ENCODE measurements at places on chromosomes 2 and 18.

DNA sequence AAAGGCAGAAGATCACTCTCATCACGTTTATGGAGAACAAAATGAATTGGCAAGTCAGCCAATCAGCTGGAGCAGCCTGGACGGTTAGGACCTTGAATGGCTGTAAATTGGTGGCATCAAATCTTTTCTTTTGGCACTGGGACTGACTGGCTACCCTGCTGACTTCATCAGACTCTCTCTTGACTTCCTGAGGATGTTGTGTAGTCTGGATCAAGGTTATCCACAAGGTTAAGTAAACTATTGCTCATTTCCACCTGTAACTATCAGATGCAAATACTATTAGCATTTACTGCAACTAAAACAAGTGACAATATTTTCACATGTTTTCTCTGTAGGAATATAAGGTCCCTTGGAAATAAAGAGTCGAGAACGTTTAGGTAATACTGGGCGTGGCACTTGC lies 134.3 kb upstream of the RASGRP3 start:
- DNase-seq: no peak

- DNase-seq: no peak
These were observed 56.4 kb downstream of the PLB1 start for GRCh38 chr2:28552045-28552823.

- no peak for DNase-seq
These were observed 134.5 kb downstream of the BIRC6 start for GRCh38 chr2:32491346-32491745.

- no peak for DNase-seq
These were observed 10.8 kb downstream of the DAPL1 start for GRCh38 chr2:158805936-158806335.

GRCh38 chr2:119408221-119408619 lies 23.4 kb upstream of the TMEM37 start:
- no peak for DNase-seq

GRCh38 chr2:111094691-111095090 lies 26.0 kb upstream of the BCL2L11 start:
- DNase-seq: no peak

GRCh38 chr2:188291617-188292347 lies at the start of gene GULP1:
Gene GULP1, plus strand, starts transcription at chr2:188291874. Its CDS starts 185,829 bp downstream, at chr2:188477703.
- DNase-seq: no peak

- no peak for DNase-seq
These were observed 27.3 kb upstream of the DSC2 start for GRCh38 chr18:31129398-31130115.

GRCh38 chr2:415986-416610 lies 128.2 kb upstream of the ALKAL2 start:
- DNase-seq: peak; percentile 37

GRCh38 chr18:37412829-37413228 lies 152.8 kb downstream of the CELF4 start:
- no peak for DNase-seq

DNA sequence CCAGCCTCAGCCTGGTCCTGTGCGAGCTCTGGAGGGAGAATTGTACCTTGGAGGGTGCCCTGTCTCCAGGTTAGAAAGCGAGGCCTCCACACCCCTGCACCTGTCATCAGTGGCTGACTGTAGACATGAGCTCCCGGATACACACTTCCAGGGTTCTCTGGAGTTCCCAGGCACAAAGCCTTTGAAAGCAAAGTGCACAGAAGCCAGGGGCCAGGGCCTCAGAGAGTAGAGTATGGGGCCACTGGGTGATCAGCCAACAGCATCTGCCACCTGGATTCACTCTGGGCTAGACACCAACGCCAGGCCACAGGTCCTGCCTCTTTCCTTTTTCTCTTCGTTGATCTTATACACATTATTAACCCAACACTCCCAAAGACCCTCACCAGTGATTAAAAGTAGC lies 239.4 kb upstream of the HDAC4 start:
- DNase-seq: no peak

- DNase-seq: peak; percentile 71
These were observed 112.8 kb downstream of the SPTBN1 start for GRCh38 chr2:54568876-54569321.

DNA sequence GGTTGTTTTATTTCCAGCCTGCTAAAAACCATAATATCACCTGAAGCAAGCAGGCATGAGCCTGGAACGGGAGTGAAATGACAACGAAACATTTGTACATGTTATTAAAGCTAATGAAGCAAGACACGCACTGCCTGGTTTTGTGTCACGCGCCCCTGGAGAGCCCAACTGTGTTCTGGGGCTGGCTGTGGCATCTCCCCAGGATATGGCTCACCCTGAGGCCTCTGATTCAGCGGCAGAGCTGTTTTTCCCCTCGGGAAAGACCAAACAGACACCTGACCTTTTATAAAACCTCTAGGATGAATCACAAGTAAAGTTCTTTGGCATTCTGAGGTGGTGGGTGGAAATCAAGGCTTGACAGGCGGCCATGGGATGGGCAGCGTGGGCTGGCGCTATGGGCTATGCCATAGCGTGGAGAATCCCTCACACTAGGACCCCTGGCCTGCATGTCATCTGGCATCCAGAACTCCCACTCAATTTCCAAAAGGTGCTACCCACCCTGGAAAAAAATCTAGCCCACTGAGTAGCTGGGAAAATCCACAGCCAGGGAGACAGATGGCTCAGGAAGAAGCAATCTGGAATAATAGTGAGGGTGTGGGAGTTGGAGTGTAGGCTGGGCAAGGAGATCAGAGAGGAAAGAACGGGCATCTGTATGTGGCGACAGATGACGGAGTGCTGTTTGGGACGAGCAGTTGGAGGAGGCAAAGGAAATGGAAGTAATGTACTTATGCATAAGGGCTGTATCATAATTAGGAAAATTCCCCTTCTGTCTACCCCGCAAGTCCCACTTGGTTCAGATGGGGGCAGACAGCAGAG lies 262.0 kb downstream of the AFF3 start:
- DNase-seq: no peak

- DNase-seq: no peak
These were observed 249.8 kb upstream of the FSHR start for GRCh38 chr2:49404108-49404507.

DNA sequence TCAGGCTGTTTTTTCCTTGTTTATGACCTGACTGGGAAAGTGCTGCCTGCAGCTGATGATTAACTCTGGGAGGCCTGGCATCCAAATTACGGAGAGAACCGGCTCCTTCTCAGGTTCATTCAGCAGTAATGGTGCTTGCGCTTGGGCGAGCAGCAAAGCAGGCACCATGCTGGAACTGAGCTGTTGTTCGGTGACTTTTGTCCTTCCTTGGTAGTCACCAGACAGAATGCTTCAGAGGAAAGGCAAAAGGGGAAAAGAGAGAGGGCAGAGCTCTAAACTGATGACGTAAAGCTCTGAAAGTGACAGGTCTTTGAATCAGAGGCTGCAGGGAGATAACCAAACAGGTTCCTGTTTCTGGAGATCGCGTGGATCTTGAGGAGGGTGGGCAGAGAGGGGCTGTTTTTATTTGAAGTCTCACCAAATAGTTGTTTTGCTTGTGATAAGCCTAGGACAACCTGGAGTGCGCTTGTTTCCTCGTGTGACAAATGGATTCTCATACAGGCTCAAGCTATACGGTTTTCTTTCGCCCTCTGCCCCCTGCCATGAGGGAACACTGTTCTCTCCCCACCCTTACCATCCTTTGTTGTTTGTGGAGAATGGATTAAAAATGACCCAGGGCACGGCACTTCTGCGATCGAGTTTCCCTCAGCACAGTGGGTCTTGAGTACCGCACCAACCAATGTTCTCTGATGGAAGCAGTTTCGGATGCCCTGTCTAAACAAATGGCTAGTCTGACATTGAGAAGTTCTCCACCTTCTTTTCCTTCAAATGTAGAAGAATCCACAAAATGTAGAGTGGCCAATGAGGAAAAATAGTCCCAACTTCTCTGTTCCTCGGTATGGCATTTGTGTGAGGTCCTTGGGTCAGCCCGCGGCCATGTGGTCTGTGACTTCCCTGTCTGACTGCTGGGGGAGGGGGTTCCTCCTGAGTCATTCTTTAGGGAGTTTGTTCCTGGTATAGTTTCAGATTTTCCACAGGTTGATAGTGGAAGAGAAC lies 1.3 kb downstream of the RASGRP3 start:
- DNase-seq: peak; percentile 71

DNA sequence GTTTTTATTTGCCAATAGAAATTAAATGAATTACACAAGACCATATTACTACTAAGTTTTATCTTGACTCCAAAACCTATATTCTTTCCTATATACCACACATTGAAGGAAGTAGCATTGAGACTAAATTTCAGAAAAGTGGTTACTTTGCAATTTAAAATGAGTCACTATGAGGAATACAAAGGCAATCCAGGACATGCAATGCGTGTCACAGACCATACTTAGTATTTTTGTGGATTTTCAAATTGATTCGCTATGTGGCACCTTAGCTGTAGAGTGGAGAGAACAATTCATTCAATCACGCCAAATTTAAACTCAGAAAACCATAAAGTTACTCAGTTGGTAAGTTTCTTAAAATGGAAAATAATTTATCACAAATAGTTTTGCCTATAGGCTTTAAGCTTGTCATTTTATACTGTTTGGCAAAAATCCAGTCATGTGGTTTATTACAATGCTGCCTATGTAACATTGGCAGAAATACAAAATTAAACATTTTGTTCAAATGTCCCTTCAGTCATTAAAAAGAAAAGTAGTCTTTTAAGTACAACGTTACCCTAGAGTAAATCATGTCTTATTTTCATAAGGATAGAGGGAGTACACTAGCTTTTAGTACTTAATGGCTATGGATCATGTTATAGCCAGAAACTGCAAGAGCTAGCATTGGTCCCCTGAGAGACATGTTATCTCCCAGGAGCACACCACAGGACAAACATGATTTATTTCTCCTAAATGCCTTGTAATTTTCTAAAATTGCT lies 222.8 kb upstream of the CDH7 start:
- DNase-seq: no peak

GRCh38 chr2:12469141-12469561 lies 247.6 kb upstream of the TRIB2 start:
- DNase-seq: no peak

- no peak for DNase-seq
These were observed 133.4 kb upstream of the RND3 start for GRCh38 chr2:150620855-150621254.

DNA sequence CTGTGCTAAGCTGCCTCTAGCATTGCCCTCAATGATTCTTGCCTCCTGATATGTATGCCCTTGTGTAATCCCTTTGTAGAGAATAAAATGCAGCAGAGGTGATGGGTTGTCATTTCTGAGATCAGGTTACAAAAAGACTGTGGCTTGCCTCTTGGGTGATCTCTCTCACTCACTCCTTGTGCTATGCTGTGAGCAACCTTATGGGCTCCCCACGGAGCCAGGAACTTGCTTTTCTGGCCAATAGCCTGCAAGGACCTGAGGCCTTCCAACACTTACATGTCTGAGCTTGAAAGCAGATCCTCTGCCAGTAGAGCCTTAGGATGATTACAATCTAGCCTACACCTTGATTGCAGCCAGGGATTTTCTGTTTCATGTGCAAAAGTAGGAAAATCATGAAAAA lies 123.1 kb upstream of the XIRP2 start:
- no peak for DNase-seq

- DNase-seq: peak; percentile 31
These were observed 132.0 kb downstream of the SNTG2 start for GRCh38 chr2:1082456-1083205.

DNA sequence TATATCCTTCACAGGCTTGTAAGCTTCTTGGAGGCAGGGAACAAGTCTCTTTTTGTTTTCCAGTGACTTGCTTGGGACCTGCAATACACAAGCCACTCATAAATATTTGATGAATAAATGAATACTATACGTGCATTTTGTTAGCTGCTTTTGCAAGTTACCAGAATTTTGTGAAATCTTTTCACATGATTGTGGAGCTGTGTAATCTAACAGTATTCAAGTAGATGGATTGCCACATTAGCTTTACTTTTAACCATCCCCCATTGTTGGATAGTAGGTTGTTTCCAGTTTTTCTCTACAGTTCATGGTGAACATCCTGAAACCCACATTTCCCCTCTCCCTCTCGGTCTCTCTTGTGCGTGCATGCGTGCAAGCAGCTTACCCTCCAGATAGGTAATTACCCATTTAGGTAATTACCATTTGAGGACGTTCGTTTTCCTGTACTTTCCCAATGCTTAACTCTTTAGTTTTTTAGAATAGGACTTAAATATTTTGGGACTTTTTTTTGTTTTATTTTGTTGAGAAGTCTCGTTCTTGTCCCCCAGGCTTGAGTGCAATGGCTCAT lies 12.5 kb downstream of the ZNF407 start:
- DNase-seq: no peak

- peak; percentile 70 for DNase-seq
These were observed 18.0 kb downstream of the ANKRD44 start for GRCh38 chr2:197292619-197293018.

DNA sequence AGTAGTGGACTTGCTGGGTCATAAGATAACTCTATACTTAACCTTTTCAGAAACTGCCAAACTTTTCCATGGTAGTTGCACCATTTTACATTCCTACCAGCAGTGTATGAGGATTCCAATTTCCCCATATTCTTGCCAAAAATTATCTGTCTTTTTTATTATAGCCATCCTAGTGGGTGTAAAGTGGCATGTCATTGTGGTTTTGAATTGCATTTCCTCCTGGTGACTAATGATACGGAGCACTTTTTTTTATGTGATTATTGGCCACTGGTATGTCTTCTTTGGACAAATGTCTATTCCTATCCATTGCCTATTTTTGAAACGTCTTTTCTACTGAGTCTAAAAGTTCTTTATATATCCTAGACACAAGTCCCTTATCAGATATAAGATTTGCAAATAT lies 44.3 kb downstream of the CACNB4 start:
- DNase-seq: no peak

- no peak for DNase-seq
These were observed 77.1 kb upstream of the SEC11C start for GRCh38 chr18:59062643-59063006.

DNA sequence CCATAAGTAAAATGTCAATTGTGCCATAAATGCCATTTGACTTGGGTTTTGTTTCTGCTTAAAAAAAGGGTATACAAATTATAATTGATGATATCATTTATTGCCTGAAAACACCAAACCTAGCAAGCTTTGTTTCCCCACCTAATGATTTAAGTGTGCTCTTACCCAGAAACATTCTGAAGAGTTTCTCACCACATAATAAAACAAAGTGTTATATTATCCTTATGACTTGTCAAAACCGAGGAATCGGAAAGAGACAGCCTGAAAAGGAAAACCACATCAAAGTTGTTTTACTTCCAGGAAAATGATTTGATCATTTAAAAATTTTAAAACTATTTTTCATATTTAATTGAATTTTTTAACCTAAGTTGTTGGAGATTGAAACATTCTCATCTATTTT lies 170.5 kb upstream of the SLC39A10 start:
- DNase-seq: no peak

DNA sequence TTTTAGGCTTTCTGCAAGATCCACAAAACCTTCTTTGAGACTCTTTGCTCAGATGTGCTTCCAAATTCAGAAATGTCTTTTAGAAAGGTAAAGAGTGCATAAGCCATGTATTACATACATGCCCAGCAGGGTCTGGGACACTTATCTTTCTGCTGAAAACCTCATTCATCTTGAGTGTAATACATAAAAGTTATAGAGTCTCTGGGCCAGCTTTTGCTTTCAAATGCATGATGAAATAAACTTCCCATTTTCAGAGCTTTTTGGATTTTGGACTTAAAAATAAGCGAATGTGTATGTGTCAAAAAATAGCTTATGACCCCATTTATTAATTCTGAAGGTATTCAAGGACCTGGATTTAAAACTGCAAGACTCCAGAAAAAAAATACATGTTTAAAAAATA lies 8.0 kb downstream of the CYRIA start:
- no peak for DNase-seq

- DNase-seq: no peak
These were observed 59.8 kb upstream of the SLC8A1 start for GRCh38 chr2:40511661-40512213.

Measured in activated CD4-positive, alpha-beta T cell treated with anti-CD3 and anti-CD28 coated beads, Interleukin-2, amount 10 ng/mL, durations not matched to agents 24 days and 14 days (primary cell).